HFFc6 (cell line): ENCODE measurements at places on chromosomes 11 and 22. TPM values are rescaled to one million over a fixed set of nuclear protein-coding genes. Genes with fewer than 3 reads are reported as not detected.

DNA sequence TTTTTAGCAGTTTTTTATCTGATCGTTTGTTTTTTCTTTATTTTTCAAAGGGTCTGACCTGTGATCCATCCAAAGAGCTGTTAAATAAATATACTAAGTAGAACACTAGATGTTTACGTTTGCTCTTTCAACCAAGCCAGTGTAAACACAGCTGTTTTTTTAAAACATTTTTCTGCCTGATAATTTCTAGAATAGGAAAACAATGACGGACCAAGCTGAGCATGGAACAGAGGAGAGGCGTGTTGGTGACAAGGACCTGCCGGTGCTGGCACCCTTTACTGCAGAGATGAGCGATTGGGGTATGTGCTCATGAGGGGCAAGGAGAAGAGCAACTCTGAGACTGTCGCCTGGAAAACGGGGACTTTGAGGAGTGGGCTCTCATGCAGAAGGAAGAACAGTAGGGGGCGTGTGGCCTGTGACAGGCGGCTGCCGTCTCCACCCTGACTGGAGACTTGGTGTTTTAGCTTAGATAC lies 28.6 kb upstream of the PANX2 start:
- no peak for DNase-seq

Gene HDAC10
- 24.2 and 28.3 TPM in 2 replicates for total RNA-seq

DNA sequence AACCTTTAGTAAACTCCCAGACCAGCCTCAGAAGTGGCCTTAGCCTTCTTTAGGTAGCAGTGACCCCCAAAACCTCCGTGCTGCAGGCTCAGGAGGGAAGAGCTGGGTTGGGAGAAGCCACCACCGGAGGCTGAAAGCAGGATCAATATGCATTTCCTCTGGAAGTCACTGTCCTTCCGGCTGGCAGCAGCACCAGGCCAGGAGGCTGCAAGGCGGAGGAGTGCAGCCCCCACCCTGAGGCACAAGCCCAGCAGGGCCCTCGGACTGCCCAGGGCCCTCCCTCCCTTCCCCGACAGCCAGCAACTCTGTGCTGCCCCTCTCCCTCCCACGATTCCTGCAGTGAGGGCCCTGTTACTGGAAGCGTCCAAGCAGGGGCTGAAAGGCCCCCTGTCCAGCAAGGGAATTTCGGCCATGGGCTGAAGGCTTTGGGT lies 3.2 kb upstream of the NRXN2 start:
- DNase-seq: no peak

Gene HTATIP2
- total RNA-seq: 15.5 to 30.6 TPM (median 16.6 TPM) in 3 replicates

Gene ETS1
- total RNA-seq: 55.2 and 71.9 TPM in 2 replicates

Gene CASP12
- not detected in 3 replicates for total RNA-seq

Gene NNMT
- 195 to 264 TPM (median 248 TPM) in 3 replicates for total RNA-seq
